Right lobe of liver (tissue), 6 donors: ENCODE measurements at places on chromosomes 5 and 9. TPM values are rescaled to one million over a fixed set of nuclear protein-coding genes. Genes with fewer than 3 reads are reported as not detected.

GRCh38 chr5:113039934-113040285, 63.3 kb downstream of the DCP2 start:
- no peak for DNase-seq

DNA sequence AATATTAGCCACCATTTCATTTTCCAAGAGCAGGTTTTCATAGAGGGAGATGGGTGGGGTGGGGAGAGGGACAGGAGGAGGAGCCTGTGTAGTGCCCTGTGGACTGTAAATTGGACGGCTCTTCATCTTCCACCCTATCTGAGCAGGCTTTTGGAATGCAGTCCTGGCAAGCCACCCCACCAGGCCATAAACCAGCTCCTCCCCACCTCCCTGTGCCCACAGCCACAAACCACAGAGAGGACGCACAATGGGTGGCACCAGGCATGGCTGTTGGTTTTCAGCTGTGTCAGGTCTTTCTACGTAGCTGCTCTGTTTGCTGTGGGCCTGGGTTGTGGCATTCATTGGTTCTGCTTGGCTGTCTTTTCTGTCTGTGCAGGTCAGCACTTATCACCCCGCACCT, 58.0 kb downstream of the PLAC8L1 start:
- DNase-seq = peak; percentile 58

DNA sequence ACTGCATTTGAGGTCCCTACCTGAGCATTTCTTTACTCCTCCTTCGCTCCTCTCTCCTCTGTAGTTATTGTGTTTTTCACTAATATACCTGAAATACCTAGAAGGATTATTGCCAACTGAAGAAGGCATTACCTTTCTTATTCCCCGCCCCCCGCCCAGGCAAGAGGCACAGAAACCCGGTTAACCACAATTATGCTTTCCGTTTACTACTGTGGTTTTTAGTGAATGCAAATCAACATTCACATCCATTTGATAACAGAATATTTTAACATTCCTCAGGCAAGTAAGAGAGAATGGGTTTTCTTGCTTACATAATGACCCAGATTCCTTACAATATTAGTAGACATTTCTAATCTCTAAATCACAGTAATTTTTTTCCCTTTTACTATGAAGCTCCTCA, 136.9 kb downstream of the PCSK5 start:
- DNase-seq = no peak

- no peak for DNase-seq
Observed at GRCh38 chr9:125524583-125525355, 182.2 kb downstream of the MAPKAP1 start.

DNA sequence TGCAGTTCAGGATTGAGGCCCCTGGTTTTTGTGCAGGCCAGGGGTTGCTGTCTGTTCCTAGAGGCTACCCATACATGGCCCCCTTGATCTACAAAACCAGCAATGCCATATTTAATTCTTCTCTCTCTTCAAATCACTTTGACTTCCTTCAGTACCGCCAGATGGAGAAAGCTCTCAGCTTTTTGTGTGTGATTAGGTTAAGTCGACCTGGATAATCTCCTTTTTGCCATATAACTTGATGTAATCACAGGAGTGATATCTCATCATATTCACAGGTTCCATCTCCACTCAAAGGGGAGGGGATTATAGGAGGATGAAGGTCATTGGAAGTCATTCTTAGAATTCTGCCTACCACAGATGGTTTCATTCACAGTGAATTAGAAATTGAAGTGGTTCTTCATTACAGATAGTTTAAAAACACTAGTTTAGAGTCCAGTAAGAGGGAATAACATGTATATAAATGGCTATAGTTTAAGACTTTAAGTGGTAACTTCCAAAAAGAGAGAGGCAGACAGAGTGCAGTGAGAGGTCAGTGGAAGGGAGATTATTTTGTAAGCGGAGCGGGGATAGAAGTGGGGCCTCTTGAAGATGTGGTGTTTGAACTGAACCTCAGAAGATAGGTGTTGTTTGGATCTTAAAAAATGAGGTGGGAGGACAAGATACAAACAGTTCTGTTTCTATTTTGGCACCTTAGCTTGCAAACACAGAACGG, 85.9 kb downstream of the GALNT10 start:
- DNase-seq = no peak

DNA sequence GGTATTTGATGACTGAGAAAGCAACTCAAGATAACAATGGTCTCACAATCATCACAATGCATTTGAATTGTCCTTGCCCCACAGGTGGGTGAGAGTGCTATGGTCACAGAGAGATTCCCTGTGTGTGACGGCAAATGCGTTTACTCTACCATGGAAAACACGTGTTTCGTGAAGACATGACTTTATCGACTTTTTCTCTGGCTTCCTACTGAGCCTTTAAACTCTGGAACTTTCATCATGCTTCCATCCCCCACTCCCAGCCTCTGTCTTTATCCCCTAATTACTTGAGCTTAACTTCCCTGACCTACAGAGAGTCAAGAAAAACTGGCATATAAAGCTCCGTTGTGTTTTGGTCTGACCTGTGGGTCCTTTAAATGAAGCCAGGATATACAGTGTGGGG, 414.1 kb upstream of the CLINT1 start:
- DNase-seq = no peak

GRCh38 chr9:4832786-4833579, 40.2 kb downstream of the RCL1 start:
- DNase-seq = no peak

GRCh38 chr9:13268469-13268868, 11.0 kb downstream of the MPDZ start:
- no peak for DNase-seq

- peak; percentile 42 for DNase-seq
Observed at GRCh38 chr9:93091453-93092081, 4.5 kb upstream of the CARD19 start.

GRCh38 chr5:79576606-79577289, 35.5 kb upstream of the TENT2 start:
- DNase-seq = no peak

DNA sequence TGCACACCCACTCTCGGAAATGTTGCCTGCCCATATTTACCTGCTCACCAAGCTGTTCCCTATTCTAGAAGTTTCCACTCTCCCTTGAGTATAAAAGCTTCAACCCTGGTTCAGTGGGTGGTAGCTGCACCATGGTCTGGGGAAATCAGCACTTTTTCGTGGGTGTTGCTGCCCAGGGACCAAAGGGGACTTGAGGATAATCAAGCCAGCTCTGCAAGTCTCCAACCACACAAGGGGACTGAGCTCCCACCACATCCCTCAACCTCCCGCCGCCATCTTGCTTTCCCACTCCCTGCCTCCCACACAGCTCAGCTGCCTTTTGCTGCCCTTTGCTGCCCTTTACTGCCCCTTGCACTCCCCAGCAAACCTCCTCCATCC, 210.0 kb downstream of the AUH start:
- DNase-seq = no peak

GRCh38 chr9:27719711-27720110, 146.4 kb upstream of the C9orf72 start:
- DNase-seq = no peak

- DNase-seq = no peak
Observed at GRCh38 chr9:128091144-128091543, 23.1 kb downstream of the SLC25A25 start.

DNA sequence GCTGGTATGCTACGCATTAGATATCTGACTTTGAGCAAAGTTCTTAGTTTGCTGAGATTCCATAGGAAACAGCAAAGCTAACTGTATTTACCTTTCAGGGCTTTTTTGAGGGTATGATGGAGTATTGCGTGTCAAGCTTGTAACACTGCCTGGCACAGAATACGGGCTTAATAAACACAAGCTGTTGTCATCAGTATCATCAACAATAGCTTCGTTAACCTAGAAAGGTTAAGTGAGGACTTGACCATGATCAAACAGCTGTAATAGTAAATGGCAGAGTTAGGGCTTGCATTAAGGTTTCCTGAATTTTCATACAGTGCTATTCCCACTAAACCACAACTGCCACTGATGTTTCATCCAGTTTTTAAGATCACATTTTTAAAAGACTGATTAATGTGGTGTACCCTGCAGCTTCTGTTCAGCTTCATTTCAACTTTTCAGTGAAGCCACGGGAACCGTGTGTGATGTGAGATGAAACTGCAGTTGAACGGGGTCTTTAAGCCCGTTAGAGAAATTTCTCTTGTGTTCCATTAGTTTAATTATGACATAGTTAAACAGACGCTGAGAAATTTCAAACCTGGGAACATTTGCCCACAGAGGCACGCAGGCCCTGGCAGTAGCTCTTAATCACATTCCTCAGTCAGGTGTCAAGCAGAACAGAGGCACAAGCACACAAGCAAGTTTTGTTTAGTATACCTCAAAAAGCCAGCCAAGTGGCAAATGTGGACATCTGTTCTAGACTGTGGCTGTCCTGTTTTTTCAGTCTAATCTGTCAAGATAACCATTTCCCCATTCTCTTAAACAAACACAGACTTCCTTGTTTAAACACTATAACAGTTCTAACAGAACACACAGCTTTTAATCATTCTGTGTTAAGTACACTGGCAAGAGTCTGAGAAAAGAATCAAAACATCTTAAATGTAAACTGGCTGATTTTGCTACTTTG, 147.1 kb downstream of the ZNF608 start:
- peak; percentile 30 for DNase-seq

- peak; percentile 32 for DNase-seq
Observed at GRCh38 chr5:178312880-178313282, 80.3 kb upstream of the PHYKPL start.

DNA sequence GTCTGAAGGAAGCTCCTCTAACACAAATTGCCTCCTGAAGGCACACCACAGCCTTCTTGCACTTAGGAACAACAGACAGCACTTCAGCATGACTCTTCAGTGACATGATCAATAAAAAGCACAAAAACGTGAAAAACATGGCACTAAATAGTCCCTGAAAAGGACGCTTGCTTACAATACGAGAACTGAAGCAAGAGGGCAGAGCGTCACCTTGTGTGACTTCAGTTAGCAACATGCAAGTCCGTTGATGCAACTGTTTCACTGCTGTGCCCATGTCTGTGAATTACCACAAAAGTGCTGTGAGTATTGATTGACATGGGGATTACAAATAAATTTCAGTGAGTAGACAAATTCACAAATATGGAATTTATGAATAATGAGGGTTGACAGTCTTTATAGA, 219.9 kb upstream of the GAS1 start:
- DNase-seq = no peak

GRCh38 chr5:128338649-128339048, 199.4 kb downstream of the FBN2 start:
- no peak for DNase-seq

DNA sequence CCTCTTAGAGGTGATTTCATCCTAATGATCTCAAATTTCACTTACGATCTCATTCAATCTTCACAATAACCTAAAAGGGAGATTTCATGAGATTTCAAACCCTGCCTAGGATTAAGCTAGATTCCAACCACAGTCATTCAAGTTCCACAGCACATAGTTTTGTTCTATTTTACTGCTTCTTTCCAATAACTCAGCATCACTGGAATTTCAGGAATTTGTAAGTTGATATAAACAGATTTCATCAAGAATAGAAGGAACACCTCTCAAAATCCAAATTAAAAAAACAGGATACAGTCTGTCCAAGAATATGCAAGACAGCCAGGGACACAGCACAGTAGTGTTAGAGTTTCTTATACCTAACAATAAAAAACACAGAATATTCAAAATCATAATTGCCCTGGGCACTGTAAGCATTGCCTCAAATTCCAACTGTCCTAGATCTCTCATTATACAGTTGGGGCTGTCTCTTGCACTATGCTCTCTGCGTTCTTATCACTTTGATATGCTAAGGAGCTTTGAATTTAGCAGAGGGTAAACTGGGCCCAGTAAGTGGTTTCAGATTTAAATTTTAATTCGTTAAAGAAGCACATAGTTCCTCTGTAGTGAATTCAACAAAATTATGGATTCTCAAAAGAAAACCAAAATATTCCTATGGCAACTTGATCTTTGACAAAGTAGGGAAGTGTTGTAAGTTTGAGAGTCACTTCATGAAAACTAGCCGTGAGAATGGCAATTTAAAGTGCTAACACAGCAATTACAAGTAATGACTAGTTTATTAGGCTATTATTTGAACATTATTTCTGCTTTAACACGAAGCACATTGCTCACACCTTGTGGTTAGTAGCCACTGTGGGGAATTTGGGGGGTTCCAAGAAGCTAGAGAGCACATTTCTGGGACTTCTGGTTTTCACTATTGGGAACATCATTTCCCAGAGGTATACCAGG, 478.6 kb upstream of the C9orf72 start:
- no peak for DNase-seq

GRCh38 chr9:114745879-114746550, 59.8 kb downstream of the TNFSF15 start:
- no peak for DNase-seq

DNA sequence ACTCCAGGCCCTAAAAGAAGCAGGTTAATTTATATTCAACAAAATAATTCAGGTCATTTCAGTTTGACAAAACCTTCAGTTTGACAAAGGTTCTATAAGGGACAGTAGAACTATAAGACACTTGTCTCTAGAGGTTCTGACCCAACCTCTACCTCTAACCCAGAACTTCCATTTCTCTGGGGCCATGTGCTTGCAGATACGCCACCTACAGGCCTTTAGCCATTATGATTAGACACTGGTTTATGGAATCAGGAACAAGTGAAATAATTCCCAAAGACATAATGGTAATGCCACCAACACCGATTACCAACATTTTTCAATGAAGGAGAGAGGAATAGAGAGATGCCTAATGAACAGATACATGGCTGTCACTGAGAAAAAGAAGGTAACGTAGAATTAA, 733.9 kb downstream of the PRELID2 start:
- no peak for DNase-seq

DNA sequence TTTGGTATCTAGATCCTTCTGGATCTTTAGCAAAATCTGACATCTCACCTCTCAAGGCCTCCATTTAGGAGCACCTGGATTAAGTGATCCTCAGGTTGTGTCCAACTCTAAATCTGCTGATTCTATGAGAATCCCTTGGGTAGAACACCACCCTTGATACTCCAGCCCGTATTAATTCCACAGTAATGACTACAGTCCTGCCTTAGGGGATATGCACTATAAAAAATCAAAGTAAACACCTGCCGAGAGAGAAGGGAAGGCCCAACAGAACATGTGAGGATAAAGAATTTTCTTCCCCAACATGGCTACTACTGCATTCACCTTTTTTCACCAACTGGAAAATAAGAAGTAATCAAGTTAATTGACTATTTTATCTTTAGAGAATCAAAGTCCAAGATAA, 27.6 kb downstream of the DAP start:
- DNase-seq = no peak

DNA sequence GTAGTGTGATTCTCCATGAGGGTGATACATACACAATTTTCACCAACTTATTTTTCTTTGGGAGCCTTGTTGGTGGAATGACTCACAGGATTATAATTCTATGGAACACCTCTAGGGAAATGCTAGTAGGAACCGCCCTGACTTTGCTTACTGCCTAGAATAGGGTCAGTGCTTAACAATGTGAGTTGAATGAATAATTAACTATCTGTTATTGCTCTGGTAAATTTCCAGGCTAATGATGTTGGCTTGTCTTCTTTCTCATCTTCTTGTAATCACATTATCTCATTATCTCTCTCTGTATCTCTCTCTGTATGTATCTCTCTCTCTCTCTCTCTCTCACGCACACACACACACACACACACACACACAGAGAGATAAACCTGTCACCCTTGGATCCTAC, 291.1 kb downstream of the TRIM32 start:
- no peak for DNase-seq

GRCh38 chr9:79884546-79884945, 312.8 kb downstream of the TLE4 start:
- no peak for DNase-seq

PAEP gene
- not detected for total RNA-seq

PRR16 gene
- total RNA-seq = 1.2 TPM

HACD4 gene
- 0.42 TPM for total RNA-seq

TNC gene
- 1.7 TPM for total RNA-seq

FOXE1 gene
- total RNA-seq = not detected
